ENCODE measurements at places on chromosomes 3 and 15.

GRCh38 chr3:191695131-191695814 is 234.3 kb downstream of the PYDC2 start:
- DNase-seq = no peak

DNA sequence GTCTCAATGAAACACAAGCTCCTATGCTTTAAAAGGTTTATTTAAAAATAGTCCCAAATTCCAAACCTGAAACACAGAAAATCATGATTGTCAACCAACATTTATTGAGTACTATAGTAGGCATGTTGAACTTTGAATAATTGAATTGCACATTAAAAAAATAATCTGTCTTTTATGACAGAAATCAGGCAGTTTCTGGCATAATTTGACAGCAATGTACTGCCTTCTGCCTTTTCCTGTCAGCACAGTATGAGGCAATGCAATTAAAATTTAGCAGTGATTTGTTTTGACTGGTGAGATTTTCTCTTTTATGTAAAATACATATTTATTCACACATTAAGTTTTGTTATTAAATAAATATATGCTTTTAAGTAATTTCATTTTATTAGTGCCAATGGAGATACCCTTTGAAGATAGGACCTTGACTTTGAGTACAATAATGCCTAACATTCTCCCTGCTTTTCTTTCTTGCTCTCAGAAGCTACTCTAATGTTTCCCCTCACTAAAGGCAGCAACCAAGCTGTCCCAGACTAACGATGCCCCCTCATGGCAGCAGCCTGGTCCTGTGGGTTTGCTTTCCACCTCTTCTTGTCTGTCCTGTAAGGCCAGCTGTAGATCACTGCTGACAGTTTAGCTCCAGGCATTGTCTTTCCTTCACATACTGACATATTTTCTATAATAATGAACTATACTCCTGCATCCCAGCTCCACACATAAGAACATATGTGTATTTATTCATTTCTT is 346.7 kb downstream of the IL20RB start:
- no peak for DNase-seq

DNA sequence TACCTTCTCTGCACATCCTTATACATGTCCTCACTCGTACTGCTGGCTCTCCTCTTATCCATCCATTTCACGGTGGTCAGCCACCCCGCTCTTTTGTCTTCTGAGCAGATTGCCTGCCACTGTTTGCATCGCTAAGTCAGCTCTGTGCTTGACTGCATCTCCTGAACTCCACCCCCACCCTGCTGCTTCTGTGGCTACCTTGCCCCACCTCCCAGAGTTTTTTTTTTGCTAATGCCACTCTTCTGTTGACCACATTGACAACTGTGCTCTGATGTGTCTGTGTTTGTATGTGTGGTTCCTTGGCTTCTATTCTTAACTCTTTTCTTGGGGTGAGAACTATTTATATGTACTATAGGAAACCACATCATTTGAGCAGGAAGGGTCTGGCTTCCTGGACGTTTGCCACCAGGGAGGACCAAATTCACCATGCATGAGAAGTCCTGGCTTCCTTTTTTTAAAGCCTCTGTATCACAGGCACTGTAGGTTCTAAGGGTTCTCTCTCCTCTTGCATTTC is 12.8 kb upstream of the MTMR10 start:
- DNase-seq = no peak

GRCh38 chr15:100095541-100096247 is 246.1 kb downstream of the ADAMTS17 start:
- DNase-seq = no peak

DNA sequence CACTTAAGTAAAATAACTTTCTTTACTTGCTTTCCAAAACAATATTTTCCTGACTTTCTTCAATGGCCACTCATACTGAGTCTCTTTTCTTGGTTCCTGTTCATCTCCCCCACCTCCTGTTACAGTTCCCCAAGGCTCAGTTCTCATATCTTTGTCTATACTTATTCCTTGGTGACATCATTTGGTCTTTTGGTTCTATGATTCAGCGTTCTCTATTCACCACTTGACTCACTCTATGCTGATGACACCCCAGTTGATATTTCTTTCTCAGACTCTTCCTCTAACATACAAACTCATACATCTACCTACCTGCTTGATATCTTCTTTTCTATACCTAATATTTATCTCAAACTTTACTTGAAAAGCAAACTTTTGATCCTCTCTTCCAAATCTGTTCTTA is 85.0 kb upstream of the P3H2 start:
- peak; percentile 72 for DNase-seq

DNA sequence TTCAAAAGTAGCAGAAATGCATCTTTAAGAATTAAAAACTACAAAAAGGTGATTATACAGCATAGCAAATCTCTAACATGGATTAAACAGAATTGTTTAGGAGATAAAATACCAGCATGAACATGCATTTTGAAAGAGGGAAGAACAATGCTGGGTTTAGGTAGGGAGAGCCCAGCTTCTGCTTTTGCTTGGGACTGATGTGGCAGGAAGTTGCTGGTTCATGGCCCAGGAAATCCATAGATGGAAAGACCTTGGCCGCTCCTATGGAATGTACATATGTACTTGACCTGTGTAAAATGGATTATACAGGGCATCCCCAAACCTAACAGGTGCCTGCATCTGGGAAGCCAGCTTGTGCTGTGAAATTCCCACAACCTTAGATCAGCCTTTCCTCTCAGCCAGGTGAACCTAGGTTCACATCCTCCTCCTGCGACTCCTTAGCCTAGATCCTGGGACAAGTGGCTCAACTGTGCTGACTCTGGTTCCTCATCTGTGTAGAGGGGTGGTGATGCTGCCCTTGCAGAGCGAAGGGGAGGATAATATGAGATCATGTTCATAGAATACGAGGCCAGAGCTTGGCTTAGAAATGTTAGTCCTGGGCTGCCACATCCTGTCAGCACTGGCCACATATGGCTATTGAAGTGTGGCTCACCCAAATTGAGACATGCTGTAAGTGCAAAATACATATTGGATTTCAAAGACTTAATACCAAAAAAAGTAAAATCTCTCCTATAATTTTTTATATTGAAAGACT is 47.0 kb upstream of the PLXNA1 start:
- no peak for DNase-seq

DNA sequence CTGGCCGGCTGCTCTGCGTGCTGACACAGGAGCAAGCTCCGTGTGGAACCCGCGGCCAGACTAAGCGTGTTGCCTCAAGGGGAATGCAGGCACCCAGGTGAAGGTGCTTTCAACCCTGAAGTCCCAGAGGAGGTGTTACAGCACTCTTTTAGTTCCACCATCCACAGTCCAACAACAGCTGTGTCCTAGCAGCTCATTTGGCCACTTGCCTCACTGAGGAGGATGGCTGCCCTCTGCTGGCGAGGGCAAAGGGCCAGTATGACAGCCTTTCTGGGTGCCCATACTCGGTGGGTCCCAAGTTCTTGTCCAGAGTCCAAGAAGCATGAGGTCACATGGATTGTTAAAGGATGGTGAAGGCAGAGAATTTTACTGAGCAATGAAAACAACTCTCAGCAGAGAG is 87.8 kb downstream of the C3orf85 start:
- no peak for DNase-seq

DNA sequence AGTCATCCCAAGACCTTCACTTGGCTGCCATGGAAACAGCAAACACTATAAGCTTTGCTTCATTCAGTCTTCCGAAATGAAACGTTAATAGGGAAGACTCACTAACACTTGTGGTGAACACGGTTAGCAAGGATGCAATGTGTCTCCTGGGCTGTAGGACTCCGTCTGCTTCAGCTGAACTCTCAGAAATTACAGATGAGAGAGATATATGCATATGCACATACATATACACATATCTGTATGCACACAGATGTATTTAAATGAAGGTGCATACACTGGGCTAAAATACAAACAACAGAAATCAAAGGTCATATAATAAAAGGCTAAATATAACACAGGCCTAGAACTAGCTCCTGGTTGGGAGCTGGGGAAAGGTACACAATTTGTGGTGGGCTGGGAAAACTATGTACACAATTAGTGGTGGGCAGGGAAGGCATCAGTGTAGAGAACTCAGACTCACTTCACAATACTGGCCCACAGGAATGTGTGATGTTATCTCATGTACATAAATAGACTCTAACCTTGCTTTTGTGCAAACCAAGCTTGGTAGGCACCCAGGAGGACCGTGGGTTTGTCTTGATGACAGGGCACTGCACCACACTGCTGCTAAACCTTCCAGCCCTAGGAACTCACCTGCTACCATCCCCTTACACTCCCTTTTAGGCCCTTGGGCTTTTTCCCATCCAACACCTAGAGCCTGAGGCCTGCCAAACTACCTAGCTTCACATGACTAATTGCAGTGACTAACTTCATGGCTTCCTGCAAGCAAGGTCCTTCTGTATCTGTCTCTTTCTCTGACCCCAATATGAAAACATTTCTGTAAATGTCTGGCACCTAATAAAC is 873.1 kb downstream of the NSUN3 start:
- no peak for DNase-seq

DNA sequence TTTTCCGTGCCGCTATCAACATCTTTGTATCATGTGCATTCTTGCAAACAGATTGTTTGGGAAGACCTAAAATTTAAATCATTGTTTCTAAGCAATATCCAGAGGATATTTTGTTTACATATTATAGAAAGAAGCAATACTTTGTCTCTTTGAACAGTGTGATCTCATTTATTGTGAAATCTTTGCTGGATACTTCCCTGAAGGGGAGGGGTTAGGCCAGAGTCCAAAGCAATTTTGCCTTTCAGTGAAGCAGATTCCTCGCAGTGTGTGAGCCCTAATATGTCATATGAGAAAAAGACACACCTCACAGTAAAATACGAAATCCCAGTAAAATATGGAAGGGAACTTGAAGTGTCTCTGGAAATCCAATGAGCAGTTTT is 158.7 kb upstream of the SLCO3A1 start:
- DNase-seq = peak; percentile 64

GRCh38 chr3:167723025-167723512 is 11.6 kb downstream of the PDCD10 start:
- DNase-seq = no peak

- DNase-seq = no peak
Observed at GRCh38 chr3:70281663-70282062, 30.8 kb downstream of the MDFIC2 start.

- DNase-seq = no peak
Observed at GRCh38 chr15:70382762-70383458, 285.2 kb upstream of the TLE3 start.

GRCh38 chr15:58686286-58686685 is 63.2 kb downstream of the ADAM10 start:
- no peak for DNase-seq

DNA sequence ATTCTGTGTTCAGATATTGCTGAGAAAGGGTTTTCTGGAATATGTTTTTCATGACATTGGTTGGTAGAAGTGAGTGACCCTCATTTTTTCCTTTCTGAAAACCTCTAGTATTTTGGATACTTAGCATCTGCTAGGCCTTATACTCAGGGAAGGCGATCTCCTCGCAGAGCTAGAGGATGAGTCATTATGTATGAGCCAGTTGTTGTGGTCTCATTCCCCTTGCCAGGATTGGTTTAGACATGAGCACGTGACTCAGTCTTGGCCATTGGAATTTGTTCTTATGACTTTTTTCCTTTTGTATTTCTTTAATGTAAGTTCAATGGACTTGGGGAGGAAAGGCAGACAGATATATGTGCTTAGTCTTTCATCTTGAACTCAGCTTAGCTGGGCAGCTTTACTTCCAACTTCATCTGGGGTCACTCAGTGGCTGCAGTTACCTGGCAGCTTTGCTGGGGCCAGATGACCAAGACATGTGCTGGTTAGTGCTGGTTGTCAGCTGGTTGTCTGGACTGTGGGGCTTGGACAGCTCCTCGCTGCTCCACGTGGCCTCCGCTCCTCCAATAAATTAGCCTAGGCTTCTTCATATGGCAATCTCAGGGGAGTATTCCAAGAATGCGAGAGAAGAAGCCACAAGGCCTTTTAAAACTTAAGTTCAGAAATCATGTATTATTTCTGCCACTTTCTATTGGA is 207.5 kb downstream of the IL20RB start:
- peak; percentile 12 for DNase-seq

DNA sequence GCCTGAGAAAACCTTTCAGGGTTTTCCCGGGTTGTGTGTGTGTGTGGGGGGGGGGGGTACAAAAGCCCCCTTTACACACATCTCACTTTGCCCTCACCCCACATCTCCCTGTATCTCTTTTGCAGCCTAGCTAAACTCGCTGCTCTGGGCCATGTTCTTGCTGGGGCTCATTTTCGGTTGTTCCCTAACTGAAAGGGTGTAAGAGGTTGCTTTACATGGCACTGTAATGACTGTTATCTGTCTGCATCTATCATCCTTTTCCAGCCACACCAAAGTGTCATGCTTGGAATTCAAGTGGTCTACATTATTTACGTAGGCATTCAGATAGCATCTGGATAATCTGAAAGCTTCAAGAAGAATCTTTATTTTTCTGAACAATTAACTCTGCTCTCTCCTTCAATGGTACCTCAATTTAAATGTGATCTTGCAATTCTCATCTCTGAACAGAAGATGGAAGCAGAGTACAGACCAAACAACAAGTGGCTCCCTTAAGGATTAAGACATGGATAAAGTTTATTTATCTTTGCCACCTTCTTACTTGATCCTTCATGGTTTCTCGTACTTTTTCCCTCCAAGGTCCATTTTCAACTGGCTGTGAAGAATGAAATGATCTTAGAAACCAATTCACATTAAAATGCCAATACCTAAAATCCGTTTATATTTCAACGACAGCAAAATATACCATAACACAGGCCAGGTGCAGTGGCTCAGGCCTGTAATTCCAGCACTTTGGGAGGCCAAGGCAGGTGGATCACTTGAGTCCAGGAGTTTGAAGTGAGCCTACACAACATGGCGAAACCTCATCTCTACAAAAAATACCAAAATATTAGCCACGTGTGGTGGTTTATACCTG is 34.9 kb downstream of the DCLK3 start:
- DNase-seq = peak; percentile 37

- no peak for DNase-seq
Observed at GRCh38 chr3:146831659-146832058, 226.5 kb upstream of the PLSCR5 start.

DNA sequence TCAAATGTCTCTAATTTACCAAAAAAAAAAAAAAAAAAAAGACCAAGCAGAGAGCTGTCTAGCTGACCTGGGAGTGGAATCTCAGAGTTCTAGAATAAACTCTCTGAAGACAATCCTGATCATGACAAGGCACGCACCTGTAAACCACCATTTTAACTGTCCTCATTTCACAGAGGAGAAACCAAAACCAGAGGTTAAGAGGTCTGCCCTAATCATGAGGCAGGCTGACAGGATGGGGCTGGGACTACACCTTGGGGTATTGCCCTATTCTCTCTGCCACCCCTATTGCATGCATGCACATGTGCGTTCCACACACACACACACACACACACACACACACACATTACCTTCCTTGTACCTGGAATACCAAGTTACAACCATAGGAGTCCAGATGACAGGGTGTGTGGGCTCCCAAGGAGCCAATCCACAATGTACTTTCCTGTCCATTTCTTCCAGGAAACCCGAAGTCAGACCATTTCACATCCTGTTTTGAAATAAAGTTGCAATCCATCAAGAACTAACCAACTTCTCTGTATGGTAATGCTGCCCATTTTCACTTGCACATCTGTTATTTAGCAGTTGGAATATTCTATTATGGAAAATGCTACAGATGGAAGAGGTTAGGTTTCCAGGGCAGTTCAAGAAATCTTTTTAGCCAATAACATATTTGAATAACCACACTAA is 34.6 kb downstream of the HSPBAP1 start:
- no peak for DNase-seq
